Stimulated activated CD8-positive, alpha-beta memory T cell treated with anti-CD3 and anti-CD28 coated beads, Interleukin-7, amount 100 ng/mL, for 48 hours (primary cell): ENCODE measurements at places on chromosomes 12 and 14.

DNA sequence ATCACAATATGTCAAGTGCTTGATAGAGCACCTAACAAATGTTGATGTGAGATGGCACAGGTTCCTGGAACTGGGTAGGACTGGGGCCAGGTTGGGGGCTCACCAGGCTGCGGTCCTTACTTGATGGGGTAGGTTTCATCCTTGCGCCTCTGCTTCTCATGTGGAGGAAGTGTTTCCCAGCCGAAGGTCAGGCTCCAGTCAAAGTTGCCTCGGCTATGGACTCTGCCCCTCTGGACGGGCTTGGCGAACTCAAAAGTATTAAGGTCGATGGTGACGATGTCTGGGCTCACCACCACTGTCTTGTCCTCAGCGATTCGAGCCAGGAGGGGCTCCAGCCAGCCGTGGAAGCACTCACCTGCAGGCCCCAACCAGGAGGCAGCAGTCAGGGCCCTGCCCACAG lies 17.5 kb upstream of the CELA1 start:
- DNase-seq: no peak

DNA sequence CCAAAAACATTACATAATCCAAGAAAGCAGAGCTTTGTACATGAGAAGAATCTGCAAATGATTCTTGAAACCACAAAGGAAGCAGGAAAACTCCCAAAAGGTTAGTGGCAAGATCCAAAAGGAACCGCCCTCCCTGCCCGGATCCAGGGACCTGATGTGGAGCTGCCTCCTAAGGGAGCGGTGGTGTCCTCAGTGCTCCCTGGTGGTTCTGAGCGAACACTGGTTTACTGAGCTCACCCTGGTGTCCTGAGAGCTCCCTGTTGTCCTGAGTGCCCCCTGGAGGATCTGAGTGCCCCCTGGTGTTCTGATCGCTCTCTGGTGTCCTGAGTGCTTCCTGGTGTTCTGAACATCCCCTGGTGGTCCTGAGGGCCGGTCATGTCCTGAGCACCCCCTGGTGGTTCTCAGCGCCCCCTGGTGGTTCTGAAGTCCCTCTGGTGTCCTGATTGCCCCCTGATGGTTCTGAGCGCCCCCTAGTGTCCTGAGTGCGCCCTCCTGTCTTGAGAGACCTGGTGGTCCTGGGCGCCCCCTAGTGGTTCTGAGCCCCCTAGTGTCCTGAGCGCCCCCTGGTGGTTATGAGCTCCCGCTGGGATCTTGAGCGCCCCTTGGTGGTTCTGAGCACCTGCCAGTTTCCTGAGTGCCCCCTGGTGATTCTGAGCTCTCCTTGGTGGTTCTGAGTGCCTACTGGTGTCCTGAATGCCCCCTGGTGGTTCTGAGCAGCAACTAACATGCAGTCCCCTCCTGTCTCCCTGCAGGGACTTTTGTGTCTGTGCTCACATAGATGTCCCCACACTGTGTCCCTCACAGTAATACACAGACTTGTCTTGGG lies 891.1 kb downstream of the TMEM121 start:
- peak; percentile 87 for DNase-seq

DNA sequence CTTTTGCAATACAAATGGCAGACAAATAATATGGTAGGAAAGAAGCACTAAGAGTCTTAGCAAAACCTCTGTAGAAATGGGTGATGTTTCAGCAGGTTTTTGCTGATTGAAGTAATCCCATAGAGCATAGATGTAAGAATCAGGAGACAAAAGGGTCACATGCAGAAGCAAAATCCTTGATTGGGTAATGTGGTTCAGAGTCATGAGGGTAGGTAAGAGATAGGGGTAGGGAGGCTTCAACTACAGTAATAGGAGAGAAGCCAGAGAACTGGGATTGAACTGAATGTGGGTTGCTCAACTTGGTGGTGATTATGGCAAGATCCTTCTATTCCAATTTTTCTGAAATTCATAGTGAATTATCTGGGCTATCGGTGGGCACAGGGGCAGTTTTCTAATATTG lies 5.0 kb downstream of the PRB3 start:
- DNase-seq: no peak

- DNase-seq: no peak
Observed at GRCh38 chr12:125070112-125070511, 4.9 kb downstream of the AACS start.

- DNase-seq: no peak
Observed at GRCh38 chr12:52686756-52687487, 6.7 kb upstream of the KRT1 start.

DNA sequence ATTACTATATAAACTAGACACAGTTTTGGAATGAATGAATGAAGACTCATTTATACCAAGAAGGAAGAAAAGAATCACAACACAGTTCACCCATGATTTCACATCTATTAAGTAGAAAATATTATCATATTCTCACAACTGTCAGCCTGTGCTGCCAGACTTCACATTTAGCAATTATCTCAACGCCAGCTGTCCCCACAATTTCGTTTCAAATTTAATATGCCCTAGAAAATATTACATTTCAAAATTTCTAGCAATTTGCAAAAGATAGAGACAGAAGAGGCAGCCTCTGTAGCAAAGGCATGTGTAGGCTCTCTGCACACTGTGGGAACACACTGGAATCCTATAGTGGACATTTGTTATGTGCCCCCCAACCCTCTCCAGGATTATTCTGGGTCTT lies 83.6 kb downstream of the ANKS1B start:
- DNase-seq: no peak

DNA sequence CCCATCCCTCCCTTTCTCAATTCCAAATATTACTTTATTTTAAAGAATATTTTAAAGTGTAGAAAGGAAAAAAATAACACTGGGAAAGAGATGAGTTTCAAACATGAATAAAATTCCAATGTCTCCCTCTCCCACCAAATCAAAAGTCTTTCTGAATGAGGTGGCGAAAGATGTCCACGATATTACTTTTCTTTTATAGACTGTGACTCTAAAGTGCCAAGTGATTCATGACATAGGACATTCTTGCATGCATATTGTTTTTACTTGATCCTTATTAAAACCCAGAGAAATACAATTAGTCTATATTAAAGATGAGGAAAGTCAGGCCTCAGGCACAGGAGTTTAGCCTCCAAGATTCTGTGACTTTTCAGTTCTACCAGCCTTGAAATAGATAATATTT lies 16.0 kb upstream of the LUM start:
- DNase-seq: no peak

DNA sequence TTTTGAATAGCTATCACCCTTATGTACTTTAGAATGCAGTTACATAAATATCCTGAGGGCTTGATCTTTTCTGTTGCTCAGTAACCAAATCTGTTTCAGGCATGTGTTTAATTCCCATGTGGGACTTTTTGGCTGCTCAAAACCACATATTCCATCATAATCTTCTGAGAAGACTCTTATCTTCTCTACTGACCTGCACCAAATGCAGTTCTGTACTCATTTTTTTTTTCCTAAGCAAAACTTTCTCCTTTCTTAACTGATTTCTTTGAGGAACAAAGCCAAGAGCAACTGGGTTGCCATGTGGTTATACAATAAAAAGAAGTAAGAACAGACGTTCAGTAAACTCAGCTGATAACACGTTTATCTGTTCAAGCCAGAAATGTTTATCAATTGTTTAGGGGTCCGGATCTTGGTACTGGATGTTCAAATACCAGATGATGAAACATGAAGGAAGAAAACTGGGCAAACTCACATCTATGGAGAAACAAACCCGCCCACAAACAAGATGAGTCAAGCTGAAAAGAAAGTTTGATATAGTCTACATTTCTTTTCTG lies 50.1 kb downstream of the TMEM132C start:
- no peak for DNase-seq

GRCh38 chr14:39365354-39365753 lies 66.9 kb downstream of the FBXO33 start:
- DNase-seq: no peak

GRCh38 chr14:79510659-79511058 lies 700.6 kb downstream of the DIO2 start:
- no peak for DNase-seq

DNA sequence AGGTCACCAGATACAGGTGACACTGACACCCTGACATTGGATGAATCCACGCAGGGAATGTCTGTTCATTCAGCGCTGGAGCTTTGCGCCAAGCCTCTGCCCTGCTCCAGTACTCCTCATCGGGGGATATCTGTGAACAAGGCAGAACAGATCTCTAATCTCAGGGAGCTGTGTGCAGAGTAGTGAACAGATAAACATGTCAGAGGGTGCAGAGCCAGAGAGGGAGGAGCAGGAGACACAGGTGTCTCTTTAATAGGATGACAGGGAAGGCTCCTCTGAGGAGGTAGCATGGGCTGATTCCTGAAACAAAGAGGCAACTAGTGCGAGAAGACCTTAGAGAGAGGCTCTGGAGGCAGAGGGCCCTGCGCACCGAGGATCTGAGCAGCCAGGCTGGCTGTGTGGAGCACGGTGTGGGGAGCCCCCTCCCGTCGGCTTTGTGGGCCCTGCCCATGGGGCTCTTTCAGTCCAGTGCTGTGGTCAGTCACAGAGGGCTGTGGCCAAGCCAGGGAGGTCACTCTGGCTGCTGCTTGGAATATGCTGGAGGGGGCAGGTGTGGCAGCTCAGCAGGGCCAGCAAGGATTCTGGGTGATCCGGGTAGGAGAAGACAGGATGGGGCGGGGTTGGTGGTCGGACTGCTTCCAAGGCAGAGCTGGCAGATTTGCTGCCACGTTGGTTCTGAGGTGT lies 55.6 kb downstream of the TECPR2 start:
- DNase-seq: no peak

DNA sequence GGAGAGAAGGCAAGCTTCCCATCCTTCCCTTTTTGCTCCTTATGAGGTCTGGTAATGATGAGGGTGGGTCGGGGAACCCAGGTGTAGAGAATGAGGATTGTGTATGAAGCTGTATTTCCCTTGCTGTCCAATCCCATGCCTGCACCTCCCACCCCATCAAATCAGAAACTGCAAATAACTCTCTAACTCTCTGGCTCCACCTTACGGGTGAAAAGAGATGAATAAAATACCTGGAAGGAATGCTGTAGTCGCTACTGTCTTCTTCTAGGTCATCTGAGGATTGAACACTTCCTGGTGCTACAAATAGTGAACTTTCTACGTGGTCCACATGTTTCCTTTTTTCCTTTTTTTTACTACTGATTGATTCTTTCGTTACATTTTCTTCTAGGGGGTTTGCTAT lies 38.9 kb upstream of the DICER1 start:
- DNase-seq: no peak

- DNase-seq: no peak
Observed at GRCh38 chr14:34742270-34743115, 28.1 kb upstream of the CFL2 start.

GRCh38 chr12:111443086-111443485 lies 37.4 kb downstream of the SH2B3 start:
- no peak for DNase-seq

DNA sequence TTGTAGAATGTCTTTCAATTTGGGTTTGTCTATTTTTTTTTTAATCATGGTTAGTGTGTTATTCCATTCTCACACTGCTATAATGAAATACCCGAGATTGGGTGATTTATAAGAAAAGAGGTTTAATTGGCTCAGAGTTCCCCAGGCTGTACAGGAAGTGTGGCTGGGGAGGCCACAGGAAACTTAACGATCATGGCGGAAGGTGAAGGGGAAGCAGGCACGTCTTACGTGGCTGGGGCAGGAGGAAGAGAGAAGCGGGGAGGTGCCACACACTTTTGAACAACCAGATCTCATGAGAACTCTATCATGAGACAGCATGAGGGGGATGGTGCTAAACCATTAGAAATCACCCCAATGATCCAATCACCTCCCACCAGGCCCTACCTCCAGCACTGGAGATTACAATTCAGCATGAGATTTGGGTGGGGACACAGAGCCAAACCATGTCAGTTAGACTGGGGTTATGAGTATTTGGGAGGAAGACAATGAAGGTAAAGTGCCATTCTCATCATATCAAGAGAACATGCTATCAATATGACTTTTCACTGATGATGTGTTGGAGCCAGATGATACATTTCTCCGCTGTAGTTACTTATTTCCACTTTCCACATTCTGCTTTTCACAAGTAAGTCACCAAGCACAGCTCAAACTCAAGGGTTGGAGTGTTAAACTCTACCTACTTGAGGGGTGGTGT lies 45.8 kb downstream of the AP5M1 start:
- DNase-seq: no peak

DNA sequence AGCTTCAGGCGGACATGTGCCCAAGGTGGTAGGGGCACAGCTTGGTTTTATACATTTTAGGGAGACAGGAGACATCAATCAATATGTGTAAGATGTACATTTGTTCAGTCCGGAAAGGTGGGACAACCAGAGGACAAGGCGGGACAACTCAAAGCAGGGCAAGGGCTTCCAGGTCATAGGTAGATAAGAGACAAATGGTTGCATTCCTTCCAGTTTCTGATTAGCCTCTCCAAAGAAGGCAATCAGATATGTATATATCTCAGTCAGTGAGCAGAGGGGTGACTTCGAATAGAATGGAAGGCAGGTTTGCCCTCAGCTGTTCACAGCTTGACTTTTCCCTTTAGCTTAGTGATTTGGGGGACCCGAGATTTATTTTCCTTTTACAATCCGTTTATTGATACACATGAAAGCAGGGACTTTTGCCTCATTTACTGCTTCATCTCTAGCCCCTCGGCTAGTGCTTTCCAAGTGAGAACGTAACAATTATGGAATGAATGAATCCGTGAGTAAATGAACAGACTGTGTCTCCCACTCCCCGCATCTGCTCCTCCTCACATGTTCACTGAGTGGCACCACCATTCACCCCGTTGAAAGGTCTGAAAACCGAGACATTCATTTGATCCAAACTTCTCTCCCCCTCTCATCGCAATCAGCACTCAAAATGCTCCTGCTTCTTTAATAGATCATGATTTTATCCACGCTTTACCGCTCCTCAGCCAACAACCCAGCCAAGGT lies 6.9 kb upstream of the HSPB8 start:
- no peak for DNase-seq

- peak; percentile 61 for DNase-seq
Observed at GRCh38 chr14:102362084-102362483, 606 bp downstream of the CINP start.

DNA sequence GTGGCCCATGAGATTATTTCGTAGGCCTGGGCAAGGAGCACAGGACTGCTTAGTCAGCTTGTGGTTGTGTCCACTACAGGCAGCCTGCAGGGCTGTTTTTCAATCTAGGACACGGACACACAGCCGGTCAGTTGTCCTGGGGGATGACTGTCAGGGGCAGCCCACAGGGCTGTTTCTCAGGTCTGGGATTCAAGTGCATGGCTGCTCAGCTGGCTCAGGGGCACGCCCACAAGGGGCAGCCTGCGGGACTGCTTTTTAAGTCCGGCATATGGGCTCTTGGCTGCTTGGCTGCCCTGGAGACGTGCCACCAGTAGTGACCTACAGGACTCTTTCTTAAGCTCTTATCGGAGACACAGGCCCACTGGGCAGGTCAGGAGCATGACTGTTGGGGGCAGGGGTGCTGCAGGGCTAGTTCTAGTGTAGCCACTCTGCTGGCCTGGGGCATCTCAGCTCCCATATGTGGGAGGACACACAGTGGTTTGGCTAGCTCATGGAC lies 26.6 kb upstream of the GTF2A1 start:
- no peak for DNase-seq

DNA sequence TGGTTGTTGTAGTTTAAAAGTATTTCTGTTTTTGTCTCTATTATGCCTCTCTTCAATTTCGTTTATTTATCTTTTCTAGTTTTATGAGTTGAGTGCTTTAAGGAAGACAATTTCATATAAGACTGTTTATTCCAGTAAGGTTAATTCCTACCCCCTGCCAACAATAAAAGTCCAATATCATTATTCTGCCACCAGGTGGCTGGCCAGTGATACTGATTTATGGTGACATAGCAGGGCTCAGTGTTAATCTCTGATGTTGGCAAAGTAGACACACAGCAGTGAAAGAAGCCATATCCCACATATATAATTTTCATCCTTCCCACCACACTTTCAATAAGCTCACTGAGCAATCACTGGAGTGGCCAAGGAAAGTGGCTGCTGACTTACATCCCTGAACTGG lies 69.0 kb upstream of the BMP4 start:
- no peak for DNase-seq

- no peak for DNase-seq
Observed at GRCh38 chr14:86087377-86087776, 557.4 kb downstream of the FLRT2 start.
